ENCODE measurements at places on chromosomes 13 and 19. TPM values are rescaled to one million over a fixed set of nuclear protein-coding genes. Genes with fewer than 3 reads are reported as not detected.

The RNF225 gene
- 0.74 TPM for total RNA-seq

The COMP gene
- total RNA-seq: not detected

The ZNF135 gene
- 0.77 TPM for total RNA-seq

The GAMT gene
- 25.9 TPM for total RNA-seq

The ZNF90 gene
- 11.0 TPM for total RNA-seq

The FUT1 gene
- total RNA-seq: 0.10 TPM

The ACTMAP gene
- 19.8 TPM for total RNA-seq

The PODNL1 gene
- total RNA-seq: 0.17 TPM

The CYP4F3 gene
- 0.23 TPM for total RNA-seq

The FBN3 gene
- total RNA-seq: not detected

The PCDH17 gene
- not detected for total RNA-seq

The TSKS gene
- total RNA-seq: 5.4 TPM

The TMEM145 gene
- total RNA-seq: not detected
